ENCODE measurements at places on chromosomes 11 and 22.

DNA sequence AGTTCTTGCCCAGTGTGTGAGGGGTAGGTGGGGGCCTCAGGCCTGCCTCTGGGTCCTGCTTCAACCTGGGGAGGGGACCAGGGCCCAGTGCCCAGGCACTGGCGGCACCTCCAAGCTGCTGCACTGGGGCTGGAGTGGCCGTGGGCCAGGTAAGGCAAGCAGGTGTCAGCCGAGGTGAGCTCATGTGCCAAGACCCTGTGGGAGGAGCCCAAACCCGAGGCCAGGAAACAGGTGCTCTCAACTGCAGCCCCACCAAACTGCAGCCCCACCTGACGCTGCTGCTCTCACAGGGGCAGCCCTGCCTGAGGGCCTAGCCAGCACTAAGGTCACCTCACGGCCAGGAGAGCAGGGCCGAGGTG is 18.1 kb upstream of the GNB1L start:
- DNase-seq: peak; percentile 42

DNA sequence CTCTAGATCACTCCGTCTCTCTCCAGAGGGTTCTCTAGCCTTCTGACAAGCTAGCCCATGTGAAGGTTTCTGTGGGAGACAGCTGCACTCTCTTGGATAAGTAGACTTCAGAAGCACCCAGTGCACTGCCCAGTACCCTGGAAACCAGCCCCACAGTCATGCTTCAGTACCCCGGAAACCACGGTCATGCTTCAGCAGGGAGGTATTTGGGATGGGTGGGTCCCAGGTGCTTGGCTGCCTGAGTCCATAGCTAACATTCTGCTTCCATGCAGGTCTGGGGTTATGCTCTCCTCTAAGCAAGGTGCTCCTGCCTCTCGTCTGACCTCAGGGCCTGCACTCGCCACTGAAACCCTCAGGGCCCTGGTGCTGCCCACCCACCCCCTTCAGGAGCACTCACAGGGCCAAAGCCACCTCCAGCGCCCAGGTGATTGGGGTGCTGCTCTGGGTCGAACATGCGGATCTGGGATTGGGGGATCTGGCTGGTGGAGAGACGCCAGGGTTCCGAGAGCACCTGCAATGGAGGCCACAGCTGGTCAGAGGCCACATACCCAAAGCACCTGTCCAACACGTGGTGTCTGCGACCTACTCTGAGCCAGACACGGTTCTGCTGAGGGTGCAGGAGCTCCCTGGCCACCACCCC is 7.3 kb upstream of the SYCE3 start:
- no peak for DNase-seq

- no peak for DNase-seq
Measured at GRCh38 chr11:68575025-68575665, 109.2 kb upstream of the GAL start.

- DNase-seq: no peak
Measured at GRCh38 chr22:23126165-23127054, 15.4 kb downstream of the RSPH14 start.

GRCh38 chr11:19781351-19781750 is 68.7 kb downstream of the NAV2 start:
- DNase-seq: no peak

- DNase-seq: no peak
Measured at GRCh38 chr11:113411536-113411935, 24.0 kb downstream of the ANKK1 start.

DNA sequence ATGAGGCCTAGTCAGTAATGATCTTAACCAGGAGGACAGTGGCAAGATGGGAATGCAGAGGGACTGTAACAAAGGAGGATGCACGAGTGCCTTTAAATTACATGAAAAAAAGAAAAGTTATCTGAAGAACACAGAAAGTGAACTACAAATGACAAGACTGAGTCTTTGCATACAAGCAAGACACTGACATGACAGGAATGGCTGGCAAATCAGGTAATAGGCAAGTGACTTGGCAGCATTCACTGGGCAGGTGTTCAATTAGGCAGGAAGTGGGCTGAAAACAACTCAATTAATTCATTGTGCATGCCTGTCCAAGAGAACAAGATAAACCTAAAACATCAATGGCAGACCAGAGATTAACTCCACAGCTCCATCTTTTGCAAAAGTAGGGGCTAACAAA is 24.0 kb downstream of the SMCO4 start:
- DNase-seq: no peak

- DNase-seq: no peak
Measured at GRCh38 chr11:10441091-10441490, 14.0 kb upstream of the AMPD3 start.

DNA sequence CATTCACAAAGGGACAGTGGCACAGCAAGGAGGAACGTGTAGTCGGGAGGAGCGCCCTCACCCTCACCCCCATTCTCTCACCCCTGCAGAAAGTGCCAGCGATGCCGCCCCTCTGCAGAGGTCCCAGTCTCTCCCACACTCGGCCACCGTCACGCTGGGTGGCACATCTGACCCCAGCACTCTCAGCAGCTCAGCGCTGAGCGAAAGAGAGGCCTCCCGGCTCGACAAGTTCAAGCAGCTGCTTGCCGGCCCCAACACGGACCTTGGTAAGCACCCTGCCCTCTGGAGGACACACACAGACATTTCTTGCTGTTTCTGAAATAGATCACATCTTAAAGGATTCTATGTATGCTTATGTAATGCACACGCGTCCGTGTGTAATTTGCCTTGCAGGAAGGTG is 34.9 kb downstream of the TBC1D22A start:
- no peak for DNase-seq

DNA sequence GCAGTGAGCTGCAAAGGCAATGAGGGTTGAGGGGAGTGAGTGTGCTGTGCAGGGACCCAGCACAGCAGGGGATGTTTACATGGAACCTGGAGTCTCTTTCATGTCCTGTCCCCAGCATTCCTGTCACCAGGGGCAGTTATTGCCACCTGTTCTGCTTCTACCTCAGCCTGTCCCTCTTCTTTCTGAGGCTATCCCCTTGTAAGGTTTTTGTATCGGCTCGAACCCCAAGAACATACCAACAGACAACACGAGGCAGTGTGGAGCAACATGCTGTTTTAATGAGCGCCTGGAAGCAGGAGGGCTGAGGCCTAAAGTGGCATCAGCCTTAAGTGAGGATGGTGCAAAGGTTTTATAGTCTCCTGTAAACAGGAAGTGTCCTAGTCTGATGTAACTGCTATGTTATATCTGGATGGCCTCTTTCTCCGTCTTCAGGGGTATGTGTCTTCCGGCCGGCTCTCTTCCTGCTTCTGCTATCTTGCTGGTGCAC is 3.9 kb downstream of the SCGB2A2 start:
- no peak for DNase-seq

GRCh38 chr11:64760759-64761420 is 1.1 kb upstream of the PYGM start:
- no peak for DNase-seq

DNA sequence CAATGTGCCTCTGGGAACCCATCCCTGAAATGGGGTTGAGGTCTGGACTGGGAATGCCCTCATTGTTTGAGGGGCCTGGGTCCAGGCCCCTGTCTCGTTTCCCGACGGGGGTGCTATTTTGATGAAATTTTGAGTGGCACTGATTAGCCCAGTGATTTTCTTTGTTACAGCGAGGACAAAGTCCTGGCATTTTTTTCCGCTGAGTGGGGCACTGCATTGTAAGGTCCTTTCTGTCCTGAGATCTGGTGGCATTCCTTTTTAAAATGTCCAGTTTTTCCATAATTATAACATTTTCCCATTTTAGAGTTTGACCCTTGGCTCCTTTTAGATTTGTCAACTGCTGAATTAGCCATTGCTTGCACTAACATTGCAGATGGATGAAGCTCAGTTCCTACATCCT is 69.7 kb upstream of the INCENP start:
- DNase-seq: no peak

DNA sequence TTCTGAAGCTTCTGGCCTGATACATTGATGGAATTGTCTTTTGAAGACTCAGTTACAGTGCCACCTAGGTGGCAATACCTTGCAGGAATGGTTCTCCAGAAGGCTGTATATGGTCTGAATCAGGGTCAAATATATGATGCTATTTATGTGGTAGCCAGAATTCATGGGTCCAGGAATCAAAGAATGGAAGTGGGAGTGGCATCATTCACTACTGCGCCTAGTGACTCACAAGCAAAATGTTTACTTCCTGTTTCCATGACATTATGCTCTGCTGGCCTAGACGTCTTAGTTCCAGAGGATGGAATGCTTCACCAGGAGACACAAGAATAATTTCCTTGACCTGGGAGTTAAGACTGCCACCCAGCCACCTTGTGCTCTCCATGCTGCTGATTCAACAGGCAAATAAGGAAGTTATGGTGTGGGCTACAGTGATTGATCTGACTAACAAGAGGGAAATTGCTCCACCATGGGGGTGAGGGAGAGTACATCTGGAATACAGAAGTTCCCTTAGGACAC is 491.8 kb downstream of the ETS1 start:
- DNase-seq: no peak

DNA sequence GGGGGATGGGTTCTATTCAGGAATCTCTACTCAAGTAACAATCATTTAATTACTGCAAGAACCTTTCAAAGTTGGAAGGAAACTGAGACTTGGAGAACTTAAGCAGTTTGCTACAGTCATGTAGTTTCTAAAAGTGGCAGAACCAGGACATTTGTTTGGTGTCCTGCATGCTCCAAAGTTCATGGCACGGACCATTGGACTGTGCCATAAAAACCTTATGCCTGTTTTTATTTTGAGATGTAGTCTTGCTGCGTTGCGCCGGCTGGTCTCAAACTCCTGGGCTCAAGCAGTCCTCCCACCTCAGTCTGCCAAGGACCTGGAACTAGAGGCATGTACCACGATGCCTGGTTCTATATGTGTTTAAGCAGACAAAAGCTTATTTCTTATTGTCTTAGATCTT is 18.6 kb upstream of the AIFM3 start:
- DNase-seq: no peak

GRCh38 chr11:93073508-93074280 is 104.2 kb downstream of the MTNR1B start:
- DNase-seq: no peak

DNA sequence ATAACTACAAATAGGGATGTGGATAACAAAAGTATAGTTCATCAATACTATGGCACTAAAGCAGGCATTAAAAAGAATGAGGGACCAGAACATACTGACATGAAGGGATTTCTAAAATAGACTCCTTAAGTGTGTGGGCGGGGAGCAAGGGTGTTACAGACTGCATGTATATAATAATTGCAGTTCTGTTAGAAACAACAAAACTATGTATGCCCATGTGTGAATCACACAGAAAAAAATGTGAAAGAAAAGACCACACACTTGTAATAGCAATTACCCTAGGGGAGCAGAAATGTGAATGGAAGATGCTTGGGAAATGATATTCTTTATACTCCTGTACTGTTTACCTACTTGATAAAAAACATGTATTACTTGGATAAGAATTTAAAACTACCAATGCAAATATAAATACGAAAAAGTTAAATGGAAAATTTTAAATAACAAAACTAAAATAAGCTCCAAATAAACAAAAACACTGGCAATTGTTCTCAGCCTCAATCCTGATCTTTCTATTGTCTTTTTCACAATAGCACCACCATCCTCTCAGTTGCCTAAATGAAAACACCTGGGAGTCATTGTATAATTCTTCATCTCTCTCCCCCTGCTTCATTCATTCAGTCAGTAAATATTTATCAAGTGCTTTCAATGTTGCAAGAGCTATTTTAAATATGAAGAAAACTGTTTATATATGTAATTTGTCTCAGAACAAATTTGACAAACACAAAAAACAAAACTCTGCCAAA is 129.8 kb downstream of the FCHSD2 start:
- DNase-seq: no peak

GRCh38 chr22:40156001-40156516 is 21.7 kb upstream of the TNRC6B start:
- peak; percentile 79 for DNase-seq

- DNase-seq: peak; percentile 44
Measured at GRCh38 chr11:117876341-117877119, at the start of gene FXYD6. TSS of gene FXYD6 (minus strand) at chr11:117876658. CDS start at chr11:117842776, 33,882 bp downstream.

DNA sequence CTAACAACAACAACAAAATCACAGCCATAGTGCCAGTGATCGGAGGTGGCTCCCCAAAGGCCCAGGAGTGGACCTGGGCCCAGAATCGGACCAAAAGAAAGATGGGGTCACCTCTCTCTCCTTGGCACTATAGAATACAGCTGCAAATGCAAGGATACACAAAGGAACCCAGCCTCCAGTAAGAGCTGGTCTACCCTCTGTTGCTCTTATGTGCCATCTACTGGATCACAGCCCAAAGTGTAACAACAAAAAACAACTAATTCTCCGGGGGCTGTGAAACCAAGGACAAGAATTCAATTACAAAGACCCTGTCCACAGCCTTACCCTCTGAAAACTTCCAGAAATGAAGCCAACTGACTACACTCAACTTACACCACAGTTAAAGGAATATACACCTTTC is 21.6 kb downstream of the OR8G5 start:
- DNase-seq: no peak

GRCh38 chr11:6202041-6202440 is 3.0 kb downstream of the OR52W1 start:
- no peak for DNase-seq
